ENCODE measurements at places on chromosomes 16 and 17.

GRCh38 chr17:28908640-28909167, 5.8 kb upstream of the DHRS13 start:
- no peak for DNase-seq

DNA sequence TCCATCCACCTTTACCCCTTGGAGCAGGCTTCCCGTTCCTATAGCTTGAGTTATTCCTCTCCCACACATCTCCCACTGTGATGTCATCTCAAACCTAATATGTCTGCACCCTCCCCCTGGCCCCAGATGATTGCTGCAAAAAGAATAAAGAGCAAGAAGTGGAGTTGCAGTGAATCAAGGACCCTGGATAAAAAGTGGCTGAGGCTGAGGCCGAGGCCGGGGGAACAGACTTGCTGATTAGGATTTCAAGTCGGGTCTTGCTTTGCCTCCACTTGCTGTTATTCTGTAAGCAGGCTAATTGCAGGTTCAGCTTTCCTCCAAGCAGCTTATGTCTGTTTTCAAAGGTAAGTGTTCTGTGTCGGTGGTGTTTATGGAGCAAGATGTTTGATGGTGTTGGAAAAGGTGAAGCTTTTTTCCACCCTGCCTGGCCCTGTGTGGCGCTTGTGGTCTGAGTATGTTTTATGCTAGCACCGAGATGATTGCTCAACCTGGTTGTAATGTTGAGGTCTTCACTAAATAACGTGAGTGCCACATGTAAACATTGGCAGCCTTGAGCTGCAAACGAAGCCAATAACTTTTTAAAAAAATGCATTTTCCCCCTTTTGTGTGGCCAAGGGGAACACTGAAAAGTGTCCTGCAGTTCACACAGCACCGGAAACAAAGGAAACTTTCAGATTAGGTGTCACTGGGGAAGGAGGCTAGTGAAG, 15.4 kb downstream of the HS3ST3B1 start:
- DNase-seq: no peak

DNA sequence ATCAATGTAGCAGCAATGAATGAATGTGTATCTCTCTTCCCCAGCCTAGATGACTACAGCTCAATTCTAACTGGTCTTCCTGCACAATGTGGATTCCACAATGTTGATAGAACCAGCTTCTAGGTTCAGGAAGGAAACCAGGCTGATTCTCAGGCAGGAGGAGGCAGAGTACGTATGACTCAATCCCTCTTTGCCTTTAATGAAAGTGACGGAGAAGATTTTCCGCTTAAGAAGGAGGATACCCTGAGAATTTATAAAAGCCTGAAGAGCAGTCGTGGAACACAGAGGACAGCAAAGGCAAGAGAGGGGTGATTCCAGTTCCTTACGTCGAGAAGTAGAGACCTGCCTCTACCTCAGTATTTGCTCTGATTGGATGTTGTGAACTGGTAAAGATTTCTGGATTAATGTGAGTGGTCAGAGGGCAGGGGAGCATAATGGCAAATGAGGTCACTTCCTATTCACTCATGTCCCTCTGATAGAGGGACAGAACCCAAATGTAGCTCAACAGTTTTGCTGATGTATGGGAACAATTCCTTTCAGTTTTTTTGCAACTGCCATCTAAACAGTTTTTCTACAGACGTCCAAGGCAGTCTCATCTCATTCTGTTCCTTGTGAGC, 15.0 kb upstream of the SLC16A11 start:
- DNase-seq: no peak

- DNase-seq: no peak
Observed at GRCh38 chr16:88526008-88526905, 43.9 kb upstream of the ZC3H18 start.

- DNase-seq: no peak
Observed at GRCh38 chr16:12392585-12393091, 411.0 kb downstream of the CPPED1 start.

DNA sequence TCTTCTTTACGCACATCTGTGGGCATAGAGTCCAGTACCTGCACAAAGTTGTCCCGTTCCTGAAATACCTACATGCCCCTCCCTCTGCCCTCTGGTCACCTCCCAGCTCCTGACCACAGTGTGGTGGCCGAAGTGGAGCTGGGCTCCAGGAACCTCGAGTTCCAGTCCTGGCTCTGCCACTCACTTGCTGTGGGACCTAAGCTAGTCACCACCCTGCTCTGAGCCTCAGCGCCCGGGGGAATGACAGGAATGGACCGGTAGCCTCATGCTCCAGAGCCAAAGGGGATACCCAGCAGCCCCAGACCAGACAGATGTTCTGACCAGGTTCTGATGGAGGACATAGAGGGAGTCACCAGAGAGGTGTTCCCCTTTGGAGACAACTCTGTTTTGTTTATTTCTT, 26.7 kb upstream of the ITGA3 start:
- DNase-seq: no peak

- no peak for DNase-seq
Observed at GRCh38 chr16:56744996-56745640, 15.2 kb downstream of the NUP93 start.

- no peak for DNase-seq
Observed at GRCh38 chr17:16652847-16653366, 743 bp downstream of the ZNF624 start.

- no peak for DNase-seq
Observed at GRCh38 chr16:86565181-86565631, 1.4 kb upstream of the FOXC2 start.

DNA sequence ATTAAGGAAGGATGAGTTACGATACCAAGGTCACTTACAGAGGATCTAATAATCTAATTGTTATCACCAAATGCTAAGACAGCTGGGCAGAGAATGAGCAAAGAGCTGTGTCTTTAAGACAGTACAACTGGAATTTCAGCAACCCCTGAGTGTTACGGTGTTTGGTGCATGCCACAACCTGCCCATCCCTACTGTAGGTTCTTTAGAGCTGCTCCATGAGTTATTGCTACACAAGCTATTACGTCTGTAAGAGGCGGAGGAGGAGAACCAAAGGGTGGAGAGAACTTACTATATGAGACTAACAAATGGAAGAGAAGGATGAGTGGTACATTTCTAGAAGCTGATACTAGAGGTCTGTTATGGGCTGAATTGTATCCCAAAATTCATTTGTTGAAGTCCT, 14.2 kb upstream of the C17orf78 start:
- DNase-seq: no peak

GRCh38 chr16:3364774-3365427, 9.2 kb downstream of the OR2C1 start:
- peak; percentile 73 for DNase-seq

DNA sequence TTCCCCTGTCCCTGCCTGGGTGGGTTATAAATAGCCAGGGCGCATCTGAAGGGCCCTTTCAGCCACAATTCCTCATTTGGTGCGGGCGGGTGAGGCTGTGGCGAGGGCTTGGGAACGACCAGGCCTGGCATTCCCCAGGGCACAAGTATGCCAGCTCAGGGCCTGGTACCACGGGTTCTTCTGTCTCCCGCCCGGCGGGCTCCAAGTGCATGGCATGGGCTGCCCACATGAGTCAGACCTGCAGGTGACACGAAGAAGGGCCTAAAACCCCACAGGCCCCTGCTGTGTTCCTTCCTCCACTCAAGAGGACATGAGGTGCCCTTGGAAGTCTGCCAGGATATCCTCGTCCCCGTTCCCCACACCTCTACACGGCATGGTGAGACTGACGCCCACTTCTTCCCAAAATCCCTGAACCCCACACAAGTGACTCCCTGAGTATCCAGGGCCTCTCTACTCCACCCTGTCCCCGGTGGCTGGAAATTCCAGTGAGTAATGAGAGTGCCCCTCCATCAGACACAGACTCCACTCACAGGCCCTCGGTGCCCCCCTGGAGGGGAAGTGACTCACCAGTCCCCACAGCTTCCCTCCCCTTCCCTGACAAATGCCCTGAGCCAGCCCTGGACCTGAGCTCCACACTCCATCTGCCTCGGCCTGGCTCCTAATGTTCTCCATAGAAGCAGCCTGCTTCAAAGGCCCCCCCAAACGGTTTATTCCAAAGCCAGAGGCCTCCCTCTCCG, 68.8 kb downstream of the ABR start:
- DNase-seq: no peak

DNA sequence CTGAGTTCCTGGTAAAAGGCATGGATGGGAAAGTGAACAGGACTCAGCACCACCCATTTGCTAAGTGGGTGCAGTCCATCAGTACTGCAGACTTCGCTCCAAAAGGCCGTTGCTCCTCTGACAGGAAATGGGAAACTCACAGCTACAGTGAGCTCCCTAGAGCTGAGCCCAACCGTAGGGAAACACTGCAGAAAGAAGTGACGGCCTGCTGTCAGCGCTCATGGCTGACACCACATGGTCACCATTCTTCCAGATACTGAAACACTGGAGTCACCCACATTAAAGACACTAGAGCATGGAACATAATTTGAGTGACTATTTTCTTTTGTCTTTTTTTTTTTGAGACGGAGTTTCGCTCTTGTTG, 31.9 kb downstream of the UBE2O start:
- DNase-seq: no peak

- peak; percentile 67 for DNase-seq
Observed at GRCh38 chr17:8997994-8998628, 23.2 kb upstream of the NTN1 start.

DNA sequence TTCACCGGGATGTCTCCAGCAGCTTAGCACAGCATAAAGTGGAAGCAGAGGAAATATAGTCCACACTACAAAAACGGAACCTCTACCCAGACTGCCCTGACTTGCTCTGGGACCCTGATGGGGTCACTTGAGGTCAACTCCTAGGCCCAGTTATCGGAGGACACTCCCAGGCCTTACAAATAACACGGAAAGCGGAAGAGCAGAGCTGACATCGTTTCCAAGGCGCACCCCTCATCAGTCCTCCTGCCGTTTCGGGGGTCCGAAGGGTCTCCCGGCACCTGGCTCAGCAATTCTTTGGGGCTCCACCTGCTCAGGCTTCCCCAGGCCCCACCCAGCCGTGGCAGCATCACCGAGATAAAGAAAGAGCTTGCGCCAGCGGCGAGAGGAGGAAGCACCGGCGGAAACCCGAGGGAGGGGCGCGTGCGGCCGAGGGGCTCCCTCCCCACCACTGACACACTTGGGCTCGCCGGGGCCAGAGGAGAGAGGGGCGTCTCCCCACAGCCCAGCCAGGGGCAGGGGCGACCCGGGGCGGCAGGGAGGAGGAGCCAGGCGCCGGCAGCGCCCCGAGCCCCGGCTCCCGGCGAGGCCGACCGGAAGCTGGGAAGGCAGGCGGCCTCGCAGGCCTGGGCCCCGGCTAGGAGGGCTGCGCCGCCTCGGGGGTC, 727 bp downstream of the CORO7 start:
- DNase-seq: peak; percentile 46

- DNase-seq: no peak
Observed at GRCh38 chr17:1743088-1743439, 393 bp downstream of the SERPINF2 start.

DNA sequence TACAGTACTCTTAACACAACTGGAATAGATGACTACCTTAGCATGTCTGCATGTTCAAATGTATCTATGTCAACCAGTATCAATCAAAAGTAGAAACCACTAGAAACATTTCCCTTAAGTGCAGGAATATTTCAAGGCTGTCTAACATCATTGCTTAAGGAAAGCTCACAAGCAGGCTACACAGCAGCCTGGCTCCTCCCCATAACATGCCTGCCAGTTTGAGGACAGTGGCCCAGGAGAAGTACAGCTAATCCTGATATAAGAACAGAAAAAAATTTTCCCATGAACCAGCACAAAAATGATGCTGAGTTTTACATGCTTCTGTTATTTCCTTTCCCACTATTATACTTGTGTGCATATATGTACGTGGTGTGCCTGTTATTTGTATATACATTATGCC, 175.1 kb downstream of the MYO1D start:
- DNase-seq: no peak

- no peak for DNase-seq
Observed at GRCh38 chr17:16950488-16950887, 21.4 kb downstream of the TNFRSF13B start.

GRCh38 chr17:15967706-15968399, 22.9 kb downstream of the ADORA2B start:
- no peak for DNase-seq

GRCh38 chr17:36705874-36706731, 104.7 kb downstream of the MRM1 start:
- DNase-seq: peak; percentile 31

DNA sequence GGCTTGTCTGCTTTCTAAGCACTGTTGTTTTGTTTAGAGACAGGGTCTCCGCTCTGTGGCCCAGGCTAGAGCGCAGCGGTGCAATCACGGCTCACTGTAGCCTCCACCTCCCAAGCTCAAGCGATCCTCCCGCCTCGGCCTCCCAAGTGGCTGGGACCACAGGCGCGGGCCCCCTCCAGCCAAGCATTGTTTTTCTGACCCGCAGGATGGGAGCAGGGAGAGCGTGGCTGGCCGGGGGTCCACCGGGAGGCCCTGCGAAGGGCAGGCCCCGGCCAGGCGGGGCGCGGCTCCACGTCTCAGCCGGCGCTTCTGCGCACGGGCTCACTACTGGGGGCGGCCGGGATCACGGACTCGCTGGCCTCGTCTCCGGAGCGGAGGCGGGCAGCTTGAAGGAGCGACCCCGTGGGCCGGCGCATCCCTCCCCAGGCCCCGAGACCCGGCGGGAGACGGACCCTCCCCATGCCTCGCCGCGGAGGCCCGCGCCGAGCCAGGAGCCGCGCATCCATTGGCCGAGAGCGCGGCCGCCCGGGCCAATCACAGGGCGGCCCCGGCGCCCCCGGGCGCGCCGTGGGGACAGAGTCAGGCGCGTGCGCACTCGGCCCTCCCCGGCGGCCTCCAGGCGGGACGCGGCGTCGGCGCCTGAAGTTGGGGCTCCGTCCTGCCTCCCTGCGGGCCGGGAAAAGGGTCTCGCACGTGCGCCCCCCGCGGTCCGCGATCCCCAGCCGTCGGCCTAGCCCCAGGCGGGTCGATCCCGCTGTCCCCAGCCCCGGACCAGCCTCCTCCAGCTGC, 24.9 kb downstream of the ACTG1 start:
- DNase-seq: peak; percentile 74

DNA sequence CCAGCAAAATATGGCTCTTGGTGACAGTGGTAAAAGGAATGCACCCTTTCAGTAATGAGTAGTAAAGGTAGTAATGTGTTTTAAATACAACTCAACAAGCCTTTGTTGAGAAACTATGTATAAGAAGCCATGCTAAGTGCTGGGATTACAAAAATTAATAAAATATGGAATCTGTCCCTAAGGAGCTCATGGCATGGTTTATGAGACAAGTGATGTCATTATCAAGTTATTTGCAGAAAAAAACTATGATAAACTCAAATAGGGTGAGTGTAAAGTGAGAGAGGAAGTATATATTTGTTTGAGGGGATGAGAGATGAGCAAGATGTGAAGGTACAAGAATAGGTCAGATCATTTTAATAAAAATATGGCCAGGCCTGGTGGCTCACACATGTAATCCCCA, 76.9 kb downstream of the NF1 start:
- DNase-seq: no peak

Data from activated CD4-positive, alpha-beta T cell treated with anti-CD3 and anti-CD28 coated beads for 24 hours (primary cell).